SW480 (cell line): ENCODE measurements at places on chromosomes 7 and 10.

- peak; percentile 95 for DNase-seq
Observed at GRCh38 chr7:151459726-151460473, 20.0 kb upstream of the CRYGN start.

DNA sequence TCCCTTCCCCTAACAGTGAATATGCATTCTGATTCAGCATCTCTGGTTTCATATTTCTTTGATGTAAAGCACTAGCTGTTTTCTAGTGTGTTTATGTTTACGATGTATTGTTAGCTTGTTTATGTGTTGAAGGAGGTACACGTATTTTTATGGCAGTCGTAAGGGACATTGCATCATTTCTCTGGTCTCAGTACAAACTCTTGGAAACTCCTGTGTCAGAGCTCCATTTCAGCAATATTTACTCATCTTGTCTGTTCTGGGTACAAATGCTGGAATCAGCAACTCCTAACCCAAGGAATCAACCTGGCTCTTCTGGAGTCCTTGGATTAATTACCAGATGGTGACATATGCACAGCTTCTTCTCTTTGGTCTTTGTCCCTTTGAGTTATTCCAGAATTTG, 270.0 kb upstream of the PLXDC2 start:
- DNase-seq = no peak

DNA sequence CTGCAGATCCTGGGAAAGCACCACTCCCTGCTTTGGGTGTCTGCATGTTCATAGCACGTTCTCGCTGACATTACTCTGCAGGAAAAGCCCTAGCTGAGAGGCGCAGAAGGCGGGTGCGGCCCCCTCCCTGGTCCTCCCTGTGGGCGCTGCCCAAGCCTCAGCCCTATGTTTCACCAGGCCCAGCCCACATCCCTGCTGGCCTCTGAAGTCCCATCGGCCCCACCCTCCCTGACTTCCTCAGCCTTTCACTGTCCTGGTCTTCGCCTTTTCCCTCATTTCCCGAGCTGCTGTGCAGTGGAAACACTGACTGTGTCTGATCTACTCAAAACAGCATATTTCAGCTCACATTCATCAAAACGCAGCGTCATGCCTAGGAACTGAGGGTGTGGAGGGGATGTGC, 36.3 kb upstream of the DIP2C start:
- no peak for DNase-seq

GRCh38 chr10:96743988-96744585, 23.8 kb upstream of the PIK3AP1 start:
- DNase-seq = no peak

- DNase-seq = no peak
Observed at GRCh38 chr7:11524476-11525397, 307.3 kb downstream of the THSD7A start.

- no peak for DNase-seq
Observed at GRCh38 chr10:114956466-114956865, 18.5 kb downstream of the TRUB1 start.

GRCh38 chr10:74822101-74822500, 4.3 kb upstream of the KAT6B start:
- DNase-seq = no peak

DNA sequence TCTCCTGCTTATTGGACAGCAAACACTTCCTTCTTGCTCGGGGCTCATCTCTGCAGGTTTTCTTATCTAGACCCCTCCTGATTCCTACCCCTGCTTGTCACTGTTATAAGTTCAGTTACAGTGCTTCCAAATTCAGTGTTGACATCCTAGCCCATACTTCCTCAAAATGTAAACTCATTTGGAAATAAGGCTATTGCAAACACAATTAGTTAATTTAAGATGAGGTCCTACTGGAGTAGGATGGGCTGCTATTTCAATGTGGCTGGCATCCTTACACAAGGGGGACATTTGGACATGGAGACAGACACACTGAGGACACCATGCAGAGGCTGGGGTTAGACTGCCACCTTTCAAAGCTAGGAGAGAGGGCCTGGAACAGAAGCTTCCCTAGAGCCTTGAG, 85.2 kb upstream of the NPVF start:
- DNase-seq = no peak

DNA sequence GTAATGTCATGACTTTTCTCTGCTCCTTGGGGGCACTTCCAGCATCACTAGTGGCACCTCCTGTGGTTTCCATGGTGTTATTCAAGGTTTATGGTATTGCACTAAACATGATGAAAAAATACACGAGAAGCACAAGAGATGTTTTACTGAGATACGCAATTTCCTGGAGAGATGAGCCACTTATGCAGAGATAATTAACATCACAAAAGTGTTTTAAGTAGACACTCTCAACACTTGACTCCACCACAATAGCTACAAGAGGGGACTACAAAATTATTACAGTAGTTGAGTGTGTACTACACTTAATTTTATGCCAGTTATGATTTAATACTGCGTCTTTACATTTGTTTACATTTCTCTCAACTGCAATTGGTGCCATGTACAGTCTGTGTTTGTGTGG, 906.7 kb downstream of the DNAJB9 start:
- no peak for DNase-seq

- no peak for DNase-seq
Observed at GRCh38 chr7:21580073-21580521, 37.3 kb downstream of the DNAH11 start.

GRCh38 chr7:138565451-138566114, 105.5 kb downstream of the TRIM24 start:
- DNase-seq = peak; percentile 6

DNA sequence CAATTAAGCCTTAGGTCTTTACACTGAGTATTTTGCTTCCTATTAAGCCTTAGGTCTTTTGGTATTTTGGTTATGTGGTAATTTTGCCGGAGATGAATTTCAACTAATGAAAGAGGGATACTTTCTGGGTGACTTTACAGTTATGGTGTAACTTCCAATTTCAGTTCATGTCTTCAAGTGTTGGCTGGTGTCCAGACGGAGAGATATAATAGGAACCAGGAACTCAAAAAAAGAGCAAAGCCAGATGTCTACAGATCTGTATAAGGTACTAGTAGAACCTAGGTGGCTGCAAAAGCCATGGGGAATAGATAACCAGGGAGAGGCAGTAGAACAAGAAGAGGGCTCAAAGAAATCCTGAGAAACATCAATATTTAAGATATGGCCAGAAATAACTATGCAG, 12.3 kb downstream of the ERCC6 start:
- DNase-seq = no peak

DNA sequence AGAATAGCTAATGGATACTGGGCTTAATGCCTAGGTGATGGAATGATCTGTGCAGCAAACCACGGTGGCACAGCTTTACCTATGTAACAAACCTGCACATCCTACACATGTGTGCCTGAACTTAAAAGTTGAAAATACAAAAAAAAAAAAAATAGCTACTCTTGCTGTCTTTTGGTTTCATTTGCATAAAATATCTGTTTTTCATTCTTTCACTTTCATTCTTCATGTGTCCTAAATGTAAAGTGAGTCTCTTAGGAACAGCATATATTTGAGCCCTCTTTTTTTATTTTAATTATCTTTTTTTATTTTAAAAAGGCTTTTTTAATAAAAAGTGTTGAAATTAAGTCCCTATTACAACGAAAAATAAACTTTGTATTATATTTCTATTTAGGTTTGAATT, 836.1 kb upstream of the KCND2 start:
- no peak for DNase-seq

GRCh38 chr10:125035136-125035535, 93.2 kb downstream of the ZRANB1 start:
- DNase-seq = peak; percentile 80

GRCh38 chr7:159229683-159230475, 85.2 kb upstream of the VIPR2 start:
- DNase-seq = no peak

- no peak for DNase-seq
Observed at GRCh38 chr10:90849956-90850749, 7.7 kb downstream of the HTR7 start.

GRCh38 chr10:84205049-84205852, 10.9 kb downstream of the CDHR1 start:
- peak; percentile 46 for DNase-seq

DNA sequence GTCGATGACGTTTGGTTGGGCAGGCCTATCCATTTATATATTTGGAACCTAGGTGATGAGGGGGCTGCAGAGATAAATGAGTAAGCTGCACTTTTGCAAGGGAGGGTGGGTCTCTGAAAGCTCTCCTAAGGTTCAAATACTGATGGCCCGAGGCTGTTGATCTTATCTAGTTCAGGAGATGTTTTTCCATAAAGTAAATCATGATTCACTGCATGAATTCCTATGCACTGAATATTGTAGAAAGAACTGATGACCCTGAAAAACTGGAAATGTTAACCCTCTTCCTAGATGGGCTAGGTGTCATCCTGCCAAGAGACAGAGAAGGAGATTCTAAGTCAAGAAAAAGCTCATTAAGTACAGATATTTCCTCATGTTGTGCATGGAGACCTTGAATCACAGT, 459.9 kb downstream of the PLXNA4 start:
- no peak for DNase-seq

GRCh38 chr10:17049195-17049594, 80.4 kb downstream of the CUBN start:
- DNase-seq = no peak

DNA sequence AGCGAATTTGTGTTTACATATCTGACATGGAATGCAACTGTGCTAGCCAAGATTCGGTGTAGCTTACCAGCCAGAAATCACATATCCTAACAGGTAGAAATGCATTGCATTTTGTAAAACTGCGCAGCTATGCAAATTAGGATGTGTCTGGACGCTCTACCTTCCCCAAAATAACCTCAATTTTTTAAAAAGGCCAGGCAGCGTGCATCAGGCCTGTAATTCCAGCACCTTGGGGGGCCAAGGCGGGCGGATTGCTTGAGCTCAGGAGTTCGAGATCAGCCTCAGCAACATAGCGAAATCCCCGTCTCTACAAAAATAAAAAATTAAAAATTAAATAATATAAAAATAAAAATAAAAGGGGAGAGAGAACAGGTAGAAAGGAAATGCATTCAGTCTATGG, 305.0 kb downstream of the TYW1 start:
- DNase-seq = no peak

DNA sequence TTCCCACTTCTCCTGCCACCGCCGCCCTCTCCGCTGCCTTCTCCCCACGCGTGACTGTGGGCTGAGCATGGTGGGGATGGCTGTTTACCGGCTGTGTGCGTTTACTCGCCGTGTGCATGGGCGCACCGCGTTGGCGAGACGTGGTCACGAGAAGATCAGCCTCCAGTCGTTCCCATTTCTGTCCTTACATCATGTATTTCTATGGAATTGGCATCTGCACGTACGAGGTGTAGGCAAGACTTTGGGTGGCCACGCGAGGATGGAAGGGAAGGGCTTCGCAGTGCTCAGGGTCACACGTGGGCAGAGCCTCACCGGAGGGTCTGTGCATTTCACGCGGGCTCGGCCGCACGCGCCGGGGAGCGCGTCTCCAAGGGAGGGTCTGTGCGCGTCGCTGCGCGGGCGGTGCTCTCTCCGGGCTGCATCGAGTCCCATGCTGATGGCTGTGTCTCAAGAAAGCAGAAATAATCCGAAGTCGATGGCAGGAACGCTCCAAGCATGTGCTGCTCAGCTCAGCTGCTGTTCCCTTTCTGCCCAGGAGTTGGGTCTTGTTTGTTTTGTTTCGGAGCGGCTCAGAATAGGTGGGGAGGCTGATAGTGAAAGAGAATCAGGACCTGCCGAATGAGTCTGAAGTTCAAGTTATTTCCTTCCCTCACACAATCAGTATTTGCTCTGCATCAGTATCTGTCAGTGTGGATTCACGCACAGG, 973 bp downstream of the CAMK1D start:
- DNase-seq = peak; percentile 44

- DNase-seq = no peak
Observed at GRCh38 chr7:136053689-136054485, 76.7 kb upstream of the MTPN start.

GRCh38 chr7:6495597-6496262, 48.0 kb upstream of the DAGLB start:
- no peak for DNase-seq

- no peak for DNase-seq
Observed at GRCh38 chr10:51915031-51915542, 215.7 kb upstream of the CSTF2T start.

DNA sequence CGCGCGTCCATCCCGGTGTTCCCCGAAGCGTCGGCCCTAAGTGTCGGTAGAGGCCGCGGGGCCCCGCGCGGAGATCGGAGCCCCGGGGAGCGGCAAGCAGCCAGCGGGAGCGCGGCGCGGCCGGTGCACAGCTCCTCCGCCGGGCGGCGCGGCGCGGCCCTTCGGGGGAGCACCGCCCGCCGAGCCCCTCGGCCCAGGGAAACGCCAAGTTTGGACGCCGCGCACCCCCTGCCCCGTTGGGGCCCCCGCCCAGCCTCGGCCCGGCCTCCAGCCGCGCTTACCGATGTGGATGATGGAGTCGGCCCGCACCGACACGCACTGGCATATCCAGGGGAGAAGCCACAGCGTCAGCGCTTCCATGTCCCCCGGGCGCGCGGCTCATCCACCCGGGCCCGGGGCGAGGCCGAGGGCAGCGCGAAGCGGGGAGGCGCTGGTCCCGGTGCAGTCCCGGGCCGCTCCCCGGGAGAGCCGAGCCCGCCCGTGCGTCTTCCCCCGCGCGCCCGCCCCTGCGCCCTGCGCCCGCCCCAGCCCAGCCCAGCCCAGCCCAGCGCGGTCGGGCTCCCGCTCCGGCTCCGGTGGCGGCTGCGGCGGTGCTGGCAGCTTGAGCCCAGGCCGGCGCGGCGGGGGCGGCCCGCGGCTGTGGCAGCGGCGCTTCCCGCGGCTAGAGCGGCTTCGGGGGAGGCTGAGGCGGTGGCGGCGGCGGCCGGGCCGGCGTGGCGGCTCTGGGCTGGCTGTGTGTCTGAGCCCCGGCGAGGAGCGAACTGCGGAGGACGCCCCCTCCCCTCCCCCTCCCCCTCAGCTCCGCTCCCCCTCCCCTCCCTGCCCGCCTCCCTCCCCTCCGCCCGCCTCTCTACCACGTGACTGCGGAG, at the start of gene GRID1:
GRID1 (minus strand) TSS at position 763 of the 869 bp plus-strand sequence.
- DNase-seq = no peak
